ENCODE measurements at places on chromosomes 2 and 18.

- no peak for DNase-seq
Measured at GRCh38 chr2:51472300-51472699, 440.4 kb upstream of the NRXN1 start.

GRCh38 chr2:197170208-197170607 lies 140.4 kb downstream of the ANKRD44 start:
- no peak for DNase-seq

GRCh38 chr2:119475857-119476244 lies 44.2 kb downstream of the TMEM37 start:
- no peak for DNase-seq

GRCh38 chr2:235148201-235149170 lies 196.7 kb downstream of the SH3BP4 start:
- no peak for DNase-seq

DNA sequence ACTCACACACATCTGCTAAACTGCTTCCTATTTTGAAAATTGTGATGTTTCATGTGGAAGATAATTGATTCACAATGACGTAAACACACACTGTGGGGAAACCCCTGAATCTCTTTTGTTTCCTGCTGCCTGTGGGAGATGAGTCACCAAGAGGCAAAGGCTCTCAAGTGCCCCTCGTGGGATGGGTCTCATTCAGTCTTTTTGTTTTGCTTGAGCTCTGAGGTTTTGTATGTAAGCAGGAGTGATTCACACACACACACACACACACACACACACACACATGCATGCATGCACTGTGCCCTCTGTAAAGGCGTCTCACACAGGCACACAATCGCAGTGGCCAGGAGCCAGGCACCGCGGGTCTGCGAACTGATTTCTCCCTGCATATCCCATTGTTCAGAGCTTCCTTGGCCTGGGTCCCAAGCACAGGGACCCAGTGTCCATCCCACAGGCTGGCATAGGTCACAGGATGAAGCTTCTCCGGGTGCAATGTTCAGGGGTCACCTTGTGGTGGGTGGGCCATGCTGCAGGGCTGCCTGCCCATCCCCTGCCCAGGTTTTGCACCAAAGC lies 12.1 kb upstream of the ARHGEF4 start:
- DNase-seq, result peak; percentile 35

DNA sequence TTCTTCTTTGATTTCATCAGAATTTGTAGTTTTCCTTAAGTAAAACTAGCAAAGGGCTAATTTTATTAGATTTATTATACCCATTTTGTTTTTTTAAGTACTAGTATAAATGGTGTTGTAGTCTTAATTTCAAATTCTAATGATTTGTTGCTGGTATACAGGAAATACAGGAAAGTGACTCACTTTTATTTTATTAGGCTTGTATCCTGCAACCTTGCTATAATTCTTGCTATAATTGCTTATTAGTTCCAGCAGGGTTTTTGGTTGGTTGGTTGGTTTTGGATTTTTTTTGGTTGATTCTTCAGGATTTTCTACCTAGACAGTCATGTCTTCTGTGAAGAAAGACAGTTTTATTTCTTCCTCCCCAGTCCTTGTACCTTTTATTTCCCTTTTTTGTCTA lies 110.6 kb upstream of the IL1R2 start:
- no peak for DNase-seq

- DNase-seq, result no peak
Measured at GRCh38 chr2:45879406-45879805, 227.9 kb downstream of the PRKCE start.

DNA sequence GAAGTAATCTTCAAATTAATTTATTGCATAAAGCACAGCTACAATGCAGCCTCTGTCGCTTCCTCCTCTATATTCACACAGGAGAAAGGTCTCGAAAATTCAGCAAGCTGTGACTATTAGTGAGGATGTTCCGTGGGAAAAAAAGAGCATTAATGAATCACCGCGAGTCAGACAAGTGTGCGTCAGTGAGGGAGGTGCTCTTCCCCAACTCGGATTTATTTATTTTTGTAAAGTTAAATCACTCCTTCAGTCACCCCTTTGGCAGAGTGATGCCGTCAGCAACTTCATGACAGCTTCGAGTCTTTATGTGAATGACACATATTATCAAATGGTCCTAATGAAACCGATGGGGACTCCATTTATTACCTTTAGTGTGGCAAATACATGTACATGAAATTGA lies 648.9 kb upstream of the SALL3 start:
- no peak for DNase-seq

- DNase-seq, result no peak
Measured at GRCh38 chr18:68548904-68549870, 165.7 kb downstream of the TMX3 start.

- no peak for DNase-seq
Measured at GRCh38 chr18:73047688-73048087, 179.9 kb upstream of the NETO1 start.

DNA sequence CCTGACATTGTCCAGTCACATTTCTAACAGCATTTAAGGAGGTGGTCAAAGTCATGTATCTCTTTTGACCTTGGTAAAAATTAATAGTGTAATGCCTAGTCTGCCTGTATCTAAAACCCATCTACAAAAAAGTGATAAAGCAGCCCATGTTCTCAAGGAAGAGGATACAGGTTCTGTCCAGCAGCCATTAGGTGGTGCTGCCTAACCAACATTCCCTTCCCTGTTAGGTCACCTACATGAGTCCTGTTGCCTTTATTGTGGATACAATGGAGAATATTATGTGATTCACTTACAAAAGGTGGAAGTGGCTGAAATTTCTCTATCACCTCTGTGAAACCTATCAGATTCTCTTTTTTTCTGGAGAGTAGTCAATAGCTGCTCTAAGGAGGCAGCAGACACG lies 52.5 kb downstream of the AQP4 start:
- no peak for DNase-seq

Measured in stimulated activated CD8-positive, alpha-beta memory T cell treated with anti-CD3 and anti-CD28 coated beads, Interleukin-15, amount 100 ng/mL, for 4 hours (primary cell).